Stimulated activated CD8-positive, alpha-beta memory T cell treated with anti-CD3 and anti-CD28 coated beads, Interleukin-7, amount 100 ng/mL, for 24 hours (primary cell): ENCODE measurements at places on chromosomes 2 and 18.

- DNase-seq = no peak
These were observed 125.3 kb downstream of the PXDN start for GRCh38 chr2:1618974-1619373.

DNA sequence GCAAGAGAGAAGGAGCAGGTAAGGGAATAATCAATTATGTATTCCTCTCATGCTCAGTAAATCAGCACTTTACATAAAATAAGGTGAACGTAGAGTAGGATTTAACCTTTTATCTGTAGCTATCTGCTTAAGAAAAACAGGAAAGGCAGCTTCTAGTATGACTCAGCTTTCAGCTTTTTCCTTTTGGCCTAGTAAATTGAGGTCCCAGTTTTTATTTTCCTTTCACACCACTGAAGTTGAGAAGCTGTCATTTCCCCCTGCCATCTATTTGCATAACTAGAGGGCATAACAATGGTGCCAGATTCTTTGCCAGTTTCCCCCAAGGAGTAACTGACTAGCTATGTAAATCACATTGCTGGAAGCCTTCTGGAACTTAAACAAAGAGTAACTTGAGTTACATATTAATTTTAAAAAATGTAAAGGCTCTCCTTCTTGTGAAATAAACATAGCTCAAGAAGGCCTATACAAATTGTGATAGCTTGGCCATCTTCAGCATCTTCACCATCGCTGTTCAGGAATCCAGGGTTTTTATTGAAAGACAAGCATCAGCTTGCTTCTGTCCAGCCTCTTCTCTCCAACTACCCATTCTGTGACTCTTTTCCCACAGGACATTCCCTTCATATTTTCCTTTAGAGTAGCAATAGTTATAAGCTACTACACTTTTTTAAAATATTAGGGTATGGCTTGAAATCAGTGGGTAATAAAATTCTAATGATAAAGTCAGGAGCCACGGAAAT is 97.0 kb downstream of the KYNU start:
- DNase-seq = no peak

- no peak for DNase-seq
These were observed 324.0 kb upstream of the UBE2E3 start for GRCh38 chr2:180656455-180656847.

- no peak for DNase-seq
These were observed 638.5 kb upstream of the PKDCC start for GRCh38 chr2:41409328-41409727.

GRCh38 chr2:201969938-201970785 is 63.5 kb upstream of the FZD7 start:
- DNase-seq = no peak

DNA sequence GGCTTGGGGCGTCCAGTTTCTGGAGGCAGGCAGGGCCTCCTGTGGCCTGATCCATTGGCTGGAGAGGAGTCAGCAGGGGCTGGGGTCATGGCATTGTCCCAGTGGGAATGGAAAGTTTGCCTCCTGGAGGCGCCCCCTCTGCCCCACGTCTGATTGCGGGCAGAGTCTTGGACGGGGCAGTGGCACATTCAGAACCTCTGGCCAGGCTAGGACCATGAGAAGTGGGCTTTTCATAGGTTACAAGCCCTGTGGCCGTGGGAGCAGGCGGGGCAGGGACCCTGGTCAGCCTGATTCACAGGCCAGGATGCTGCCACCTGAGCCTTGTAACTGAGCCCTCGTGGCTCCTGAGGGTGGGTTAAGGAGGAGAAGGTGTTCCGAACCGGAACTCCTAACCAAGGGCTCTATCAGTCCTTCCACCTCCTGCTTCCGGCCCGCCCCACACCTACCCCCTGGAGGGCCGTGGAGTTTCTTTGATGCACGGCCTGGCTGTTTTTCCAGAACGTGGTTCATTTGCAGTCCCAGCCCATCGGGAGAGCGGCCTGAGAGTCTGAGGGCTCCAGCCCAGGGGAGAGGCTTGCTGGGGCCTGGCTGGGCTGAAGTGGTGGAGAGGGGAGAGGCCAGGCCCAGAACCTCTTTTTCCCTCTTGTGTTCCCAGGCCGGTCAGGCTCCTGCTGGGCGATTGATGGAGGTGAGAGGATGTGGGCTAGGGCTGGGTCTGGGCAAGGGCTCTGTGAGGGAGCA is 43.9 kb upstream of the PLB1 start:
- DNase-seq = no peak

- no peak for DNase-seq
These were observed 38.7 kb downstream of the NGEF start for GRCh38 chr2:232974396-232974795.

DNA sequence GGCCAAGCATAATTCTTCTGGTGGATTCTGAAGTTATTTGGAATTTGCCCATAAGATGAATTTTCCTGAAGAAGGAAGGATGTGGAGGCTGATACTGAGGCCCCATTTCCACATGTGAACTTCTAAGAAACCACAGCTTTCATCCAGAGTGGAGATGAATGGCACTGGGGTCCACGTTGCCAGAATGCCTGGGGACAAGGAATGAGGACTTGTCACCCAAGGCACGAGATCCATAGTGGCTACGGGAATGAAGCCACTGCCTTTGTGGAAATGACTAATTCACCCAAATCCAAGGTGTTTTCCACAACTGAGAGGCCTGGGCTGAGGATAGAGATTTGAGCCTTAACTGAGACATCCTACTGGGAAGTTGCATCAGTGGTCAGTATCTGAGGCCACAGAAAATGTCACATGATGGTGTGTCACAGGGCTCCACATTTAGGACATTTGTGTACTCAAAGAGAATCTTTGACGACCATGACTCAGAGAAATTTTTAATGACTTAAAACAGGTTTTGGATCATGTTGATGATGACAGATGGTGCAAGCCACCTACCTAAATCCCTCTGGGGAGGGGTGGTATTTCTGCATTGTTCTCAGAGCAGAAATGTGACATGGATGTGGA is 286.1 kb downstream of the SOX11 start:
- DNase-seq = no peak

- DNase-seq = no peak
These were observed 19.1 kb downstream of the FHL2 start for GRCh38 chr2:105379741-105380186.

DNA sequence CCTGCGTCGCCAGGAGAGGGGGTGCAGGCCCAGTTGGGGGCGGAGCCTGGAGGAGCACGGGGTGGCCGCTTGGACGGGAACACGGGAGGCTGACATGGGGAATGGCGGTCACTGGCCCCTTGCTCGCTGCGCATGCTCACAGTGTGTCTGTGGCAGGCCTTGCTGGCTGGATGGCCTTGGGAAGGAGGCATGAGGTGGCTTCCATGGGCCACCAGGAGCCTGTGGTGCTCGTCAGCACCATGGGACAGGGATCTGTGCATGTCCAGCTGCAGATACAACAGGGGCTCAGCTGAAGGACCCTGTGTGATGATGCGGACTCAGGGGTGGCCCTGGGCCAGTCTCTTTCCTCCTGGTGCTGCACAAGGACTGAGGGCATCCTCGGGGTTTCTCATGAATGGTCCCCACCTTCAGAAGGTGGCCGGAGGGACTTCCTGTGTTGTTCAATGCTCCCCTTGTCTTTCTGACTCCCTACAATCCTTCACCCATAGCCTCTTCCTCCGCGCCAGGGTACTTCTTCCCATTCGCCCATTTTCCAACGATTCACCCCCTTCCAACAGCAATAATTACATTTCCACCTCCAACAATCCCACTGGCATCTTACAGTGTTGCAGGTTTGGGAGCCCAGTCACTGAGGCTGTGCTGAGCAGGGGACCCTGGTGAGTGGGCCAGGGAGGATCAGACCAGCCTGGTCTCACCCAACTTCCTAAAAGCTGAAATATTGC is 3.4 kb upstream of the SP140L start:
- DNase-seq = no peak

GRCh38 chr18:49973592-49973991 is 160.3 kb upstream of the ACAA2 start:
- no peak for DNase-seq
